Astrocyte (in vitro differentiated cells and primary cell): ENCODE measurements at places on chromosomes 3 and 15.

DNA sequence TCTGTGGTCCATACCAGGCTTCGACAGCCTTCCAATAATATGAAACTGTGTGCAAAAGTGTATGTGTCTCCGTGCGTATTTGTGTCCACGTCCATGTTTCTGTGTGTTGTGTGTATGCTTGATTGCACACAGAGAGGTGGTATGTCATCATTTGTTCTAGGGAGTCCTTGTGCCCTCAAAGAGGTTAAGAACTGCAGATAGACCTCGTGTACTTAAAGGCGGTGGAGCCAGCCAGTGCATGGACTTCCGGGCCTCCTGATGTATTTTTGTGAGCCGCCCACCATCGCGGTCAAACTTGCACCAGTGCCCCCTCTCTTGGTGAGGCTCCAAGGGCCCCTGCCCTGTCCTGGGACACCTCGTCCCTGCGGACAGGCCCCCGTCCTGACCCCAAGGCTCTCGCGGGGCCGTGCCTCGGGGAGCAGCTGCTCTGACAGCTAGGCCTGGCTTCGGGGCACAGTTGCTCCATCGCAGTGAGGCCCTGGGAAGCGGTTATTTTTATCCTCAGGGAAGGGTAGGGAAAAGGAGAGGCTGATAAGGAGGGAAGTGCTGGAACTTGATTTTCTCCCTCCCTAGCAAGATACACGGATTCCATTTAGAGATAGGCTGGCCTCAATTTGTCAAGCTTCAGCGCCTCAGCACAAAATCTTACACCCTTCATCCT lies 1.2 kb upstream of the RYK start:
- DNase-seq: no peak

GRCh38 chr15:38030609-38031008 lies 96.2 kb downstream of the TMCO5A start:
- DNase-seq: no peak

DNA sequence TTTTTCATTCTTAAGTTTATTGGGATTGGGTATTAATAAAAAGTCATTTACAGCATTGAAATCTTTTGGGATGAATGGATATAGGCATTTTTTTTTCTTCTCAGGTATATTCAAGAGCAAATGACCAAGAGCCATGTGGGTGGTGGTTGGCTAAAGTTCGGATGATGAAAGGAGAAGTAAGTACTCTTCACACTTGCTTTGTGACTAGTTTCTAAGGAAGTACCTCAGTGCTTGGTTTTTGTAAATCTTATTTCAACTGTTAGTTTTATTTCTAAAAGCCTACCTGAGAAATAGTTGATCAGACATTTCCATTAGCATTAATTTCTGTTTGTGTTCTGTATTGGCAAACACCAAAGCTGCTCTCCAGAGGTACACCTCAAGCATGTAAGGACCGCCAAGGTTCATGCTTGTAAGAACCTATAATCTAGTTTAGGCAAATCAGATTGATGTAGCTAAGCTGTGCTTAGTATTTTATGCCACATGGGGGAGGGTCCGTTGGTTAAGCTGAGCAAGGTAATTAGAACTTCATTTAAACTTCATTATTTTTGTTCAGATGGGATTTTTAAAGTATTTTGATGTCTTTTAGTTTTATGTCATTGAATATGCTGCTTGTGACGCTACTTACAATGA lies 35.4 kb downstream of the FXR1 start:
- DNase-seq: no peak

DNA sequence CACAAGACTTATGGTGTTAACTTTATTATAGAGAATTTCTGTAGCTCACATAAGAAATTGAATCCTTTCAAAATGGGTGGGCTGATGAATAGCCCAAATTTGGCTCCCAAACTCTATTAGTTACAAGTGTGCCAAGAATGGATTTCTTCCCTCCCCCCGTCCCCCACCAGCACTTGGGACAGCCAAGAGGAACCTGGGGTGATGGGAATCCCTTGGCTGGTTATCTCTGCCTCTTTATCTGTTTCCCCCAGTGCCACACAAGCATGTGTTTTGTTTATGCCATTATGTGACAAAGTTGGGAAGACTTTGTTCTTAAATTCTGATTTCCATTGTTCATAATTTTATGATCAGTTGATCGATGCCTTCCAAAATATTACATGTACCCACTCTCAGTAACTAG lies 28.3 kb downstream of the CMSS1 start:
- no peak for DNase-seq

- DNase-seq: no peak
Observed at GRCh38 chr15:23506762-23507161, 58.7 kb upstream of the MKRN3 start.

DNA sequence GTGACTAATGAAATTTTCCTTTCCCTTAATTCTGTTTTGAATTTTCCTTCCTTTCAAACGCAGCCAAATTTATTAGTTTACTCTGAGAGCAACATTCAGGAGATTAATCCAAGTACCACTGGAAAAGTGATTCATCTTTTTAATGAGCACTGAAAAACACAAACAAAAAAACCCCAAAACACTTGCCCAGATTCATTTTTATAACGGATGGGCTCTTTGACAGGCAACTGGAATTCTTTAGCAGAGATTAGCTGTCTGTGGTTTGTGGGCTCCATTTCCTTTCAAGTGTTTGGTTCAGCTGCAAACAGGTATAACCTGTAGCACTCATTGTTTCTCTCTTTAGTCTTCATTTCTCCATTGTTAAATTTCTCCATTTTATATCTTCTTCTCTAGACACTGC lies 3.1 kb upstream of the POLR2M start:
- DNase-seq: peak; percentile 48

DNA sequence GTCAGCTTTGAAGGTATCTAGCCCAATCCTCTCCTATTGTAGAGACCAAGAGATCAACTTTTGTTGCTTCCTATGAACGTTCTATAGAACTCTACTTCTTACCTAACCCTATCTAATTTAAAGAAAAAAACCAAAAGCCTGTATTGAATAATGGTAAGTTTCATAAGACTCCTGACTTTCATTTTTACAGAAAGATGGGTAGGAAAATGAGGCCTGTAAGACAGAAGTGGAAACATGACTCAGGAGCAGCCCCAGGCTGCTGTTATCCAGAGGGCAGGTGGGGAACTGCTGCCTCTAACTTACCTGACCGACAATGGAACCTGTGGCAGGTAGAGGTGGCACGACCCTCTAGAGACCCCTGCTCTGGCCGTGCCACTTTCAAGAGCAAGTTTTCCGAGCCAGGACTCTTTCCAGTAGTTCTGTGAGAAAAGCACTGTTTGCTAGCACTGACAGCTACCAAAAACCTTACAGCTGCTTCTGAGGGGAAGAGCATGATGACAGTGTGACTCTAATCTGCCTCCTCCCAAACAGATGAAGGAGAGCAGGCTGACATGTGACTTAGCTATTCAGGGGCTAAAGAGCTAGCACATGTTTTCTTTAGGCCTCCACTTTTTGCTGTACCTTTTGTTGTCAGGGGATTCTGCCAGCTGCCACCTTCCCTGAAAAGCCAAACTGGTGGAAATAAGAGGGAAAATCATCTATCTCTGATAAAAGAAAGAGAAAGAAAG lies 17.5 kb downstream of the POPDC2 start:
- DNase-seq: no peak

- no peak for DNase-seq
Observed at GRCh38 chr3:133643611-133644010, 18.1 kb downstream of the TOPBP1 start.

DNA sequence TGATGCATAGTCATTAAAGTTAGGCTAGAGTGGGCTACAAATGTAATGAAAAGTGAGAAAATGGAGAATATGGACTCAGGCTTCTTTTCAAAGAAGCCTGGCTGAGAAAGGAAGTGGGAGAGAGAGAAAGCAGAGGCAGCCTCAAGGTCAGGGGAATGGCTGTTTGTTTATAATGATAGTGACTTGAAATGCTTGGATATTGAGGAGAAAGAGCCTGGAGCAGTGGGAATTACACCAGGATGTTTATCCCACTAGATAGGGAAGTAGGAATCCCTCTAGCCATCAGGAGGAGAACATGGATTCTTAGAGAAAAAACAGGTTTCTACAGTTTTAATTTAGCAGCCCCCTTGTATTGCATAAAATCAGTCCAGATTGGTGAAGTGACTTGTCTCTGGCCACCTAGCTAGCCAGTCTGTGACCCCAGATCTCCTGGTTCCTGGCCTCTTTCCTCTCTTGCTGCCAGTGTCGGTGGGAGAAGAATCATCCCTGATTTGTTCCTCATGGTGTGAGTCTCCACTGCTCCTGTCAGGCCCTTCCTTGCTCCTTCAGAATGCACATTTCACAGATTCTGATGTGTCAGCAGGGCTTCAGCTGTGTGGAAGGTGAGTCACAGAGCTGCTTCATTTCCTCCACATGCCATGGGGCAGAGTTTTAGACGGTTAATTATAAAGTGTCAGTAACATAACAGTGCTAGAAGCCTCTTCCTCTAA lies 32.9 kb downstream of the SEMA6D start:
- peak; percentile 81 for DNase-seq

GRCh38 chr15:64044300-64045100 lies 1.8 kb downstream of the DAPK2 start:
- DNase-seq: no peak

DNA sequence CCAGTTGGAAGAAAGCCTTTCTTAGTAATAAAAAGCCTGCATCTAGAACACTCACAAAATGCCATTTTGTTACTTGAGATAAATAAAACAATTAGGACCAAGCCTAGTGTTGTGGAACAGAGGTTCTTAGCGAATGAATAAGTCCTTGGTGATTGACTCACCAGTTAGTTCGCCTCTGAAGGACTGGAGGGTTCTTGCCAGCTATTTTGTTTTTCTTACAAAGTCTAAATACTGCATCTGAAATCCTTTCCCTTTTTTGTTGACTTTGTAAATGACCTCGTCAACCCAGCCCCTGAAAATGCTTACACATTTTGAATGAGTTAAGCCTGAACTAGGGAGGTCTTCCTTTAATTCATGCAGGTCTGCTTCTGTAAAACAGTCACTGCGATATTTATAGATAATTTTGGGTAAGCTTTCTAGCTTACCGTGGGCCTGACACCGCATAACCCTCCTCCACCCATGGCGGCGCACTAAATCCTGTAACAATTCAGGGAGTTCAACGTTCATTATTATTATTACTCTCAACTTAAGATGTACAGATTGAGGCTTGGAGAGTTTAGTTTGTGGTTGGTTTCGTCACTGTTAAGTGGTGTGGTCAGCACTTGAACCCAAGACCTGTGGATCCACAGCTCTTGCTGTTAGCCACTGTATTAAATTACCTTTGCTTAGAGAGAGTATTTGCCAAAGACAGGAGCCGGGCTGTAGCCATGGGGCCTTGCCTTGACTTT lies 45.0 kb upstream of the SACM1L start:
- peak; percentile 79 for DNase-seq
